Erythroblast (primary cell): ENCODE measurements at places on chromosomes 6 and 20.

DNA sequence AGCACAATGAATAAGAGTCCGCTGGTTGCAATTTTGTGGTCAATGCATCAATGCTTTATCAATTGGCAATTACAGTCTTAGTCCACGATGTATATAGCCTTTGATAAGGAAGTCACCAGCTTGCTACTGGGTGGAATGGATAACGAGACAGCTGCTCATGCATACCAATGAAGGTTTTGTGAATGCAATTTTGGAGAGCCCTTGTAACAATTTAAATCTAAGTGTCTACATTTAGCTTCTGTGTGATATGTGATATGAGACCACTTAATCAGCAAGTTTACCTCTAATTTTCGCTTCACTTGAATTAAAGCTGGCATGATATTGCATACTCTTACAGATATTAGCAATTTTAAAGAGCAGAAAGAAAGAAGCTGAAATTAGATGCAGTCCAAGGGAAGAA lies 543.9 kb downstream of the RNF144B start:
- DNase-seq: no peak

DNA sequence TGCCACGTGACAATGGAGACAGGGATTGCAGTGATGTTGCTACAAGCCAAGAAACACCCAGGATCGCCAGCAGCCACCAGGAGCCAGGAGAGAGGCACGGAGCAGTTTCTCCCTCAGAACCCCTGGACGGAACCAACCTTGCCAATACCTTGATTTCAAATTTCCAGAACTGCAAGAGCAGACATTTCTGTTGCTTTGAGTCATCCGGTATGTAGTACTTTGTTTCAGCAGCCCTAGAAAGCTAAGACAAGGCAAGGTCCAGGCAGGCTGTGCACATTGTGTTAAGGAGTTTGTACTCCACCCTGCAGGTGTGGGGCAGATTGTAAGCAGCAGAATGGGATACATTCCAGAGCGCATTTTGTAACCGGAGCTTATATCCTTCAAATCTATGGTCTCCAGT lies 48.3 kb downstream of the TRERF1 start:
- no peak for DNase-seq

DNA sequence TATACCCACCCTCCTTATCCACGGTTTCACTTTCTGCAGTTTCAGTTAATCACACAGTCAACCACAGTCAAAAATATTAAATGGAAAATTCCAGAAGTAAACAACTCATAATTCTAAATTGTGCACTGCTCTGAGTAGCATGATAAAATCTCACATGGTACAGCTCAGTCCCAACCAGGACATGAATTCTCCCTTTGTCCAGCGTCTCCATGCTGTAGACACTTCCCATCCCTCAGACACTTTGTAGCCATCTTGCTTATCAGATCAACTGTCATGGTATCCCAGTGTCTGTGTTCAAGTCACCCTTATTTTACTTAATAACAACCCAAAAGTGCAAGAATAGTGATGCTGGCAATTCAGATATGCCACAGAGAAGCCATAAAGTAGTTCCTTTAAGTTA lies 94.7 kb downstream of the PDE10A start:
- DNase-seq: no peak

DNA sequence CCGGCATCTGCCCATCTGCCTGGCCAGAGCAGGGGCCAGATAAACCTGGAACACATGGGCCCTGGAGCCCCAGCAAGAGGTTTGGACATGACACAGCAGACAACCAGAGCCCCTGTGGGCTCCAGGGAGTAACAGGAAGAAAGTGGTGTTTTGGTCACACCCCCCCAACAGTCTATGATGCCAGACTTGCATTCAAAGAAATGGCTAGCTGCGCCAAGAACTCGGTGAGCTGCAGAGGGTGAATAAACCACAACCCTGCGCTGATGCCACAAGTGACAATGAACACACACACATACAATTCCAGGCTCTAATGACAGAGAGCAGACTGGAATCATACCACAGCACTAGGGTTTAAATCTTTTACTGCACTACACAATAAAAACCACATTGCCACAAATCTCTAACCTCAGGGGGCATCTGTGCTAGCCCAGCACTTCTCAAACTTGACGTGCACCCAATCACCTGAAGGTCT lies 34.0 kb downstream of the TRERF1 start:
- DNase-seq: no peak

DNA sequence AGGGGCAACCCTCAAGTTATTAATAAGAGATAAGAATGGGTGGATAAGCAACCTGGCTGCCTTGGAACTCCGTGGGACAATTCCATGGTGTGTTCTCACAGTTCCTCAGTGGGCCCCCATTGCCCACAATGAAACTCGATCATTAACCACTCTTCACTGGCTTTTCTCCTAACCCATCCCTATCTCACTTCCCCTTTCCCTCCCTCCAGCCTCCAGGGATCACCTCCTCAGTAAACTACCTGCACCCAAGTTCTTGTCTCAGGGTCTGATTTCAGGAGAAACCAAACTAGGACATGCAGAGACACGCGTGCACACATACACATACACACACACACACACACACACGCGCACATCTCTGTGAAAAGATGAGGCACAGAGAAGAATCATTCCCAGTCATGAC lies 37.7 kb upstream of the FOXP4 start:
- no peak for DNase-seq

DNA sequence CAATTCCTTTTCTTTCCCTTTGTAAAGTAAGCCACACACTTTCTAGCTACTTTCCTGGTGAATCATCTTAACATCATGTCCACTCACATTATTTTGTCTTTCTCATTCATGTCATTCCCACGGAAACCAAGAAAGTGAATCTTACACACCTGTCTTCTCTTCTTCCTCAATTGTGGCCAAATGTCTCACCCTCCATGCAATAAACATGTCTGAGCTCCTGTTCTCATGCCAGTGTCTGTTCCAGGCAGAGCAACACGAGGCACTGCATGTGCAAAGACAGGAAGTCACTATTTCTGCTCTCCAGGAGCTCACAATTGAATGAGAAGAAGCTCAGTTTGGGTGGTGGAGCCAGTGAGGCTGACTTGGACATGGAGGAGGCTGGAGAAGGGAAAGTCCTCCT lies 29.0 kb upstream of the TMEM244 start:
- DNase-seq: no peak

DNA sequence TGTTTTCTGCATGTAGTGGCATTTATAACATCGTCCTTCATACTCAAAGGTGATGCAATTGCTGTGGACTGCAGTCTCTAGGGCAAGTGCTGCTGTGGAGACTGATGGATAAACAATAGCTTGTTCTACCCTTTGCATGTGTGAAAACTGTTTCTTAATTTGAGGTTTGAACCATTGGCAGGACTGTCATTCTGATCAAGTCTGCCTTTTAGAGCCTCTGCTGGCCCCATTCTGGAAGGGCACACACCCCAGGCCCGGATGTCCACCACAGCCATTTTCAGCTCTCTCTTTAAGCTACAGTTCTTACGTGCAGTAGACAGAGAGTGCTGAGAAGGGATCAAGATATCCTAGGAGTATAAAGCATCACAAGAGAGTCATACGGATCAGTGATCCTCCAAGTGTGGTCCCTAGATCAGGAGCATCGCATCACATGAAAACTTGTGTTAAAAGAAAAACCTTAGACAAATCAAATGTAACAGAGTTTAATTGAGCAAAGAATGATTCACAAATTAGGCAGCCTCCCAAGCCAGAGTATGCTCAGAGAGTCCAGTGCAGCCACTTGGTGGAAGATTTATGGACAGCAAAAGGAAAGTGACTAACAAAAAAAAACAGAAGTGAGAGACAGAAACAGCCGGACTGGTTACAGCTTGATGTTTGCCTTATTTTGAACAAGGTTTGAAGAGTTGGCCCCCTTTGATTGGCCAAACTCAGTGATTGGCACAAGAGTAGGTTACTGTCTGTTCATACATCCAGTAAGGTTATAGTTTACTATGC lies 52.0 kb downstream of the FRK start:
- no peak for DNase-seq

DNA sequence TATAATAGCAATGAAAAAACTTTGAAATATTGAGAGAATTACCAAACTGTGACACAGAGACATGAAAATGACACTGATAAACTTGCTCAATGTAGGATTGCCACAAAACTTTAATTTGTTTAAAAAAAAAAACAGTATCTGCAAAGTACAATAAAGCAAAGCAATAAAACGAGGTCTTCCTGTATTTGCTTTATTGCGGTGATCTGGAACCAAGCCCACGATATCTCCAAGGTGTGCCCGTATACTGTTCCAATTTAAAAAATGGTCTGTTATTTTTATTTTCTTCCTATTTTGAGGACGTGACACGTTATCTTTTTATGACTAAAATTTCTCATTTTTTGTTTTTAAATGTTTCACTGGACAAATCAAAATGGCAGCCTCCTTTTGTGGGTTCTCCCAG lies 25.5 kb downstream of the EYA2 start:
- no peak for DNase-seq

GRCh38 chr6:1087154-1087843 lies 224.6 kb upstream of the FOXQ1 start:
- DNase-seq: no peak

DNA sequence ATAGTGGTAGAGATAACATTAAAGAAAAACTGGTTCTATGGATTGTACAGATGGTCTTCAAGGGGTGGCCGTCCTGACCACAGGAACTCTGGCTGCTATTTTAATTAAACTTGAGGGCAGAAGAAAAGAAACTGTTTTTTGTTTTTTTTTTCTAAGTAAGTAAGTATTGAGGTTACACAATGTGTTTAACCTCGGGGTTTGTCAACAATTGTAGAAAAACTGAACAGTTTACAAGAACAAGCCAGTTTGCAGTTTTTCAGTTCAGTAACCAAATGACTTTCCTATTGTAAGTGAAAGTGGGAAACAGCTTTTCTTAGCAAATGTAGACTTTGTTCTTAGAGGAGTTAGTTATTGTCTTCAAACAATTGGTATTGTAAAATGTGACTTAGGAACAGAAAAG lies 77.0 kb downstream of the PLCB1 start:
- DNase-seq: no peak

GRCh38 chr6:88490908-88491264 lies 324.7 kb upstream of the CNR1 start:
- DNase-seq: no peak

DNA sequence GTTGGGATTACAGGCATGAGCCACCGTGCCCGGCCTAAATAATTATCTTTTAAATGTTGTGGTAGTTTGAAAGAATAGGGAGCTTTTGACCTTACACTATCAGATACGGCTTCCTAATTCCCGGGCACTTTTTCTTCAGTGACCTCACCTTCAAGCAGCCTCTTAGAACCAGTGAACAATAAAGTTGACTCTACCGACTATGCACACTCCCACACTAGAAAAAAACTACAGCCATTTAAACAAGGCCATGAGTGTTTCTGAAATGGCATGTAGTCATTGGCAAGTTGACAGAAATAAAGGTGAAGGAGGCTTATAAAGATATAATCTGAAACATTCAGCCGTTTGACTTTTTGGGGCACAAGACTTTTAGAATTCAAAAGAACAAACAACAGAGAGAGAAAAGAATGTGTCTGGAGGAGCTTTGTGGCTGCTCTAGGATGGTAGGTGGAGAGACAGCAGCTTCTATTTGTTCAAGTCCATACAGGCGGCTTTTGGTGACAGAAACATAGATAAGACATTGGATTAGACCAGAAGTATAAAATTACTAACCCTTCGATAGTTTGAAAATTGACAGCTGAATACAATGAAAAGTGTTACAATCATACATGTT lies 75.2 kb downstream of the GJA1 start:
- DNase-seq: no peak

GRCh38 chr6:3195695-3196497 lies 31.6 kb downstream of the TUBB2B start:
- DNase-seq: peak; percentile 32

DNA sequence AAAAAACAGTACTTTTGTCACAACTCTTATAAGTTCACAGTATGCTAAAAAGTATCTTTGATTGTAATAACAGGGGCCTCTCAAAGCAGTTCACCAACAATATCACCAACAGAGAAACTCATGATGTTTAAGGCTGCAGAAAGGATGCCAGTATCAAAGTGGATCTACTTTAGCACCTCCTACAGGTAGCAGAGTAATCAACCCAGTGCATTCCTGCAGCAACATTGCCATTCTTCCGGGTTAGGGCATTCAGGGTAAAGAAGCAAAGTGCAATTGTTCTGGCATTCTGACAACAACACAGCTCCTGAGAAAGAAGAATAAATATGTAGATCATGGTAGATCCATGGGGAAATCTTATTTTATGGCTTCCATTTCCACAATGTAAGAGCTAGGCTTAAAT lies 7.6 kb upstream of the SLC17A4 start:
- no peak for DNase-seq

- DNase-seq: no peak
Measured at GRCh38 chr6:152401978-152402377, 235.2 kb downstream of the SYNE1 start.

DNA sequence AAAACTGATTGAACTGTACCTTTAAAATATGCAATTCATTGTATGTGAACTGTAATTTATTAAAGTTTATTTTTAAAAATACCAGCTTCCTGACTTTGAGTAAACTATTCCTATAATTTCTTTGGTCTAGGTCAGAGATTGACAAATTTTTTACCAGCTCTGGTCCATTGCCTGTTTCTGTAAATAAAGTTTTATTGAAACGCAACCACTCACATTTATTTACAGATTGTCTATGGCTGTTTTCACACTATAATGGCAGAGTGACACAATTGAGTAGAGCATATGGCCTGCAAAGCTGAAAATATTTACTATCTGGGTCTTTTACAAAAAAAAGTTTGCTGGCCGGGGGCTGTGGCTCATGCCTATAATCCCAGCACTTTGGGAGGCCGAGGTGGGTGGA lies 33.0 kb upstream of the NFATC2 start:
- DNase-seq: no peak

GRCh38 chr6:136550330-136551071 lies at the start of gene MAP7:
Gene MAP7, minus strand, starts transcription at chr6:136550422. Its CDS starts 14 bp downstream, at chr6:136550408.
- peak; percentile 55 for DNase-seq

GRCh38 chr20:43490038-43490437 lies 17.5 kb upstream of the L3MBTL1 start:
- DNase-seq: no peak

- DNase-seq: no peak
Measured at GRCh38 chr6:129969064-129969463, 49.3 kb upstream of the L3MBTL3 start.

GRCh38 chr6:32146287-32146686 lies 5.5 kb downstream of the PRRT1 start:
- no peak for DNase-seq

GRCh38 chr20:973785-974194 lies 28.3 kb downstream of the RSPO4 start:
- DNase-seq: peak; percentile 65

- DNase-seq: no peak
Measured at GRCh38 chr6:30769853-30770524, 25.6 kb upstream of the IER3 start.

DNA sequence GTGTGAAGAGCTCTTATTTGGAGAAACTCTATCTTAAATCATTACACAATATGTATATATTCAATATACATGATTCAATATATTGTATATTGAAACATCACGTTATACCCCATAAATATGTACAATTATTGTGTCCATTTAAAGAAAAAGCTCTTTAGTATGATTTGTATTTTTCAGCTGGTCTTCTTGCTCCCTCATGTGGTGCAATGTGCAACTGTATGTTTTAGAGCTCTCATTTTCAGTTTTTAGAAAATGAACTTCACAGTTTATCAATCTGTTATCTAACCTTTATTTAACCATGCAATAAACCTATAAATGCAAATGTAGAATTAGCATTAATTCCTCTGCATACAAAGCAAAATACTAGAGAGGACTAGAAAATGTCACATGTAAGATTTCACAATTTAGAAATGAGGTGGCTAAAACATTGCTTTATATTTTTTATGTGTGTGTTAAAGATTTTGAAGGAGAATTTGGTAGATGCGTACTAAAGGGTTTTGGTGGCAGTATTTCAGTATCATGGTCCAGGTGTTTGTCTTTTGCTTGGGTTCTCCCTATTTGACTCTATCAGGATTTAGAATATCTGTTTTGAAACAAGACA lies 167.1 kb downstream of the PHF3 start:
- DNase-seq: peak; percentile 22
